G401 (cell line): ENCODE measurements at places on chromosomes 6 and 20. TPM values are rescaled to one million over a fixed set of nuclear protein-coding genes. Genes with fewer than 3 reads are reported as not detected.

Gene TUBB1
- not detected in 2 replicates for total RNA-seq

Gene EMILIN3
- 0.71 TPM in 1 of 2 replicates, not detected in the other for total RNA-seq

Gene TMEM200A
- not detected in 2 replicates for total RNA-seq

Gene GTSF1L
- not detected in 2 replicates for total RNA-seq

Gene SEL1L2
- not detected in 2 replicates for total RNA-seq
